ENCODE measurements at places on chromosomes 4 and X.

GRCh38 chr4:93776386-93777080 lies 52.0 kb upstream of the ATOH1 start:
- DNase-seq: no peak

DNA sequence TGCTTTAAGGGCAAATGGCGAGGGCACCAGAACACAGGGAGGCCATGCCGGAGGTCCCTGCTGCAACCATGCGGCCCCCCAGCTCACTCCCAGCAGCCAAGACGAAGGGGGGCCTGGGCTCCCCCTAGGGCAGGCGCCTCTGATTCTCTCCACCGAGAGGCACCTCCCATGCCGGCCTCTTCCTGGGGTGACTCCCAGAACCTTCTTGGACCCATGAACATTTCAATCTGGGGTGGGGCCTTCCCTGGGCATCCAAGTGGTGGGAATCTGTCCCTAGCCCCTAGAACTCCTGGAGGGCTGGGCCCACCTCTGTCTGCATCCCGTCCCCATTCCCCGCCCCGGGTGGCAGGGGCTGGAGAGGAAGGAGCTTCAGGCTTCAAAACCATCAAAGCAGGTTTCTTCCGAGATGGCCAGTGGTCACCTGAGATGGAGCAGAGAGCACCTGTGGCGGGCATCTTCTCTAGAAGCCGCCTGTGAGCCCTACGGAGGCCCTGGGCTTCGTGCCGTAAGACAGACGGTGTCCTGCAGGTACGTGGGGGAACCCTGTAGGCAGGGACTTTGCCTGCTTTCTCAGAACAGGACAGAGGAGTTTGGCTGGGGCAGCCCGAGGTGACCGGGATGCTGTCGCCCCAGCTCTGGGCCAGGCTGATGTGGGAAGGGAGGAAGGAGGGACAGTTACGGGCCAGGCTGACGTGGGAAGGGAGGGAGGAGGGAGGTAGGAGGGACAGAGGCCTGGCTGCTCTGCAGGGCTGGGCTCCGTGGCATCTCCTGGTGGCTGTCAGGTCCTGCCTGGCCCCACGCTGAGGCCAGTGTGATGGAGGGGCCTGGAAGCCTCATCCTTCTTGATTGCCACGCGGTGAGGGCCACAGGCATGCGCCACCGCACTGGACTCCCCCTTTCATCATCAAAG lies 6.8 kb upstream of the SLC25A6 start:
- DNase-seq: no peak

DNA sequence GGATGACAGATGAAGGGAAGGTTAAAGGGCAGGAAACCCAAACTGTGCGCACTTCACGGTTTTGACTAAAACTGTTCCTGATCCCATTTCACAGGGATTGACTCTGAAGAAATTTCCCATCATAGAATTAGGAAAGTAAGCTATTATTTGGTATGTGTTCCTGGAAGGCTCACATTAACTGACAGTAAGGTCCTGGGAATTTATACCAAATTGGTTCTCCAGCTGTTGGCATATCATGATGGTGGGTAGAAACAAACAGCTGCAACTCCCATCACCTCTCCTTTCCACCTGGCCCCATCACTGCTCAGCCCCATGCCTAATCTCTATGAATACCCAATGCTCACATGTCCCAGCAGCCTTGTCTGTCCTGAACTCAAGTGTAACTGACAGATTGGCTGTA lies 121.2 kb downstream of the GPC3 start:
- no peak for DNase-seq

DNA sequence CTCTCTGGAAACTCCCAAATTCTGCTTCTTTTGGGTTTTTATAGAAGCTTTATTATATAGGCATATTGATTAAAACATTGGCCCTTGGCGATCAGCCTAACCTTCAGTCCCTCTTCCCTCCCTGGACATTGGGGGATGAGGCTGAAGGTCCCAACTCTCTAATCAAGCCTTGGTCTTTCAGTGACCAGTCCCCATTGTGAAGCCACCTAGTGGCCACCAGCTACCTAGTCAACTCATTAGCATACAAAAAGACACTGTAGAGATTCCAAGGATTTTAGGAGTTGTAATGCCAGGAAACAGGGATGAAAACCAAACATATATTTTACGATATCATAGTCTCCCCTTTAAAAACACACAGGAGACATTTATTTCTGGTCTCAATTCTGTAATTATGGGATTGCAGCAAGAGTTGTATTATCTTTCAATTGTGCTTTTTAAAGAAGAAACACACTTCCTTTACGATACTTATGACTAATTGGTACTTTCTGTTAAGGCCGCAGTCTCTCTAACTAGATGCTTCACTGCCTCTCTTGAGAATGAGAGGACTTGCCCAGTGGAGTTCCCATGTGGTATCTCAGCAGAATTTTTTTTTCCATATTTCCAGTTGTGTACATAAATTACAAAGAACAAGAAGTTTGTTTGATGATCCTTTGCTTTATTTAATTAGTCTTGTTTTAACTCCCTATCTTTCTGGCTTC lies 58.2 kb downstream of the WDR17 start:
- no peak for DNase-seq

DNA sequence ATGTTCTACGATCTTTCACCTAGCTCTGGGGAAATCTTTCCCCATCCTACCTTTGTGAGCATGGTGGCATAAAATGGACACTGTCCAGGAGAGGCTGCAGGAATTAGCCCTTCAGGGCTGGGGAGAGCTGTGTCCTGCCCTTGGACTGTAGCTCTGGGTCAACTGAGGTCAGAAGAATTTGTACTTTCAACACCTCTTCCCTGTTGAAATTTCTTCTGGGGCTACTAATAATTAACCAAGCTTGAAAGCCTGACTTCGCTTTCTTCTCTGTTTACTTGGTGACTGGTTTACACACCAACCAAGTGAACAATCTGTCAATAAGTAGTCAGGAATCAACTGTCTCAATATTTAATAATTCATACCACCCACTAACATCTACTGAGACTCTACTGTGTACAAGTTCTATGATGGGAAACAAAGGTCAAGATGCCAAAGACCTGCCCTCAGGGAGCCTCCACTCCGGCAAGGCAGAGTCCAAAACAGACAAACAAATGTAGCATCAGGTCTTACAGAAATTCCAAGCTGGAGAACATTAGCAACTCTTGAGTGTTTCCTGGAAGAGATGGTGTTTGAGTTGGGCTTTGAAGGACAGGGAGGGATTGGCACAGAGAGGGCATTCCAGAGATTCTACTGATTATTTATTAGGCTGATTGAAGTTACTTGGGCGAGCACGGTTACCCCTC lies 113.1 kb downstream of the ENPP6 start:
- DNase-seq: no peak

- no peak for DNase-seq
Observed at GRCh38 chr4:7213807-7214206, 21.5 kb downstream of the SORCS2 start.

DNA sequence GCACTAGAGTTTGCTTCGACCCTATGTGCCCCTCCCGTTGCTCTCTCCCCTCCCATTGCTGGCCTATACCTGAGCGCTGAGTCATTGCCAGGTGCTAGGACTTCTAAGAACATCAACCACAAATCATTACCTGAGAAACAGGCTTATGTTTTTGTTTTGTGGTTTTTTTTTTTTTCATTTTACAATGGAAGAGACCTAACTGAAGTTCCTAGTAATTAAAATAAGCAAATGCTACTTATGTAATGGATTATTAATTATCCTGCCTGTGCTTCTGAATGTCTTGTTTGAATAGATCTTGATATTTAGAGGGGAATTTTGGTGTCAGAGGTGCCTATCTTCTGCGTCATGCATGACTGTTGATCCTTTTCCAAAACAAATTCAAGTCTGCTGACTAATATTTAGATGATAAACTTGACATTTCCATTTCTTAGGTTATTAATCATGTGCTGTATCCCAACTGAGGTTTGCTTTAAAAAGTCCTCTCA lies 275.4 kb upstream of the CPEB2 start:
- DNase-seq: no peak

- DNase-seq: no peak
Observed at GRCh38 chrX:22163326-22163725, 109.4 kb upstream of the CBLL2 start.

- no peak for DNase-seq
Observed at GRCh38 chr4:166021617-166022016, 148.6 kb downstream of the TLL1 start.

DNA sequence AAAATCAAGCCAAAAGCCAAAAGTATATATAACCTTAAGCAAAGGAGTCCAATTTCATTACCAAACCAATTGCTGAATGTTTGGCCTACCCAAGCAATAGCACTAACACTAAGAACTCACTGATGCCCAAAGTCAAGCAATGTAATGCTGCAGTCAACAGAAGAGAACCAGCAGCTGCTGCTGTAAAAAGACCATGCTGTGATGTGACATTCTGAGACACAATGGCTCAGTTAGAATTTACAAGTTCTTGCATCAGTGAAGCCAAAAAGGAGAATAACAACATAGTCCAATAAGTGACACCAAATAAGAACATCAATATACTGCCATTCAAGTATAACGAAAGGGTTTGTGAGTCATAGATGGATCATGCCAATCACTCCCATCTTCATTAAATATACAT lies 514.0 kb upstream of the DIAPH2 start:
- DNase-seq: no peak

DNA sequence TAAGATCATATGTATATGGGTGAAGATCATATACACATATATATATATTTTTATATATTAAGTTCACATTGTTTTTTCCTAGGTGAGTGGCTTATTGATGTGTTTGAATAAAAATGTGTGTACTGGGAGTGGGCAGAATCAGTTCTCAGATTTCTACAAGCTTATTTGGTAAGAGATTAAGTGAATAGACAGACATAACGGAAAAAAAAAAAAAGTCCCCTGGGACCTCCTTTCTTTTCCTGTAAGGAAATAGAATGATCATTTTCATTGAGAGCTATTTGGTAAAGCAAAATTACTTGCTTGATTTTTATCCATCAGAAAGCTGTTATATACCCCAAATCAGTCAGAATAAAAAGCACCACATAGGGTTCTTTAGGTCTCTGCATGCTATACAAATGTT lies 597.7 kb downstream of the PCDH18 start:
- no peak for DNase-seq

DNA sequence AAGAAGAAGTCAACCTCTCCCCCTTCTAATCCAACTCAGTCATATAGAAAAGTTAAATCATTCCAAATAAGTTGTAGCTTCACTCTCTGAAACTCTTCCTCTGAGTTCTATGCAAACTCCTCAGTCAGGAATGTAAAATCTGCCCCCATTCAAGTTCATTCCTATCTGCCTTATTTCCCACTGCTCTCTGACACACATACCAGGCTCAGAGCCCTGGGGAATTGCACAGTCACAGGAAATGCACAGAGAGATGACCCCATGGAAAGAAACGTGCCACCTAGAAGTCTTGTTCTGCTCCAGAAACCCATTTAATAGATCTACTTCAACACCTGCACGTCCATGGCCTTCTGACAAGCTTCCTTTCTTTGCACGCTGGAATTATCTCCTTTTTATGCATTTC lies 236.0 kb upstream of the VCX3A start:
- DNase-seq: no peak

- peak; percentile 92 for DNase-seq
Observed at GRCh38 chr4:6463311-6464289, 8.8 kb downstream of the PPP2R2C start.

DNA sequence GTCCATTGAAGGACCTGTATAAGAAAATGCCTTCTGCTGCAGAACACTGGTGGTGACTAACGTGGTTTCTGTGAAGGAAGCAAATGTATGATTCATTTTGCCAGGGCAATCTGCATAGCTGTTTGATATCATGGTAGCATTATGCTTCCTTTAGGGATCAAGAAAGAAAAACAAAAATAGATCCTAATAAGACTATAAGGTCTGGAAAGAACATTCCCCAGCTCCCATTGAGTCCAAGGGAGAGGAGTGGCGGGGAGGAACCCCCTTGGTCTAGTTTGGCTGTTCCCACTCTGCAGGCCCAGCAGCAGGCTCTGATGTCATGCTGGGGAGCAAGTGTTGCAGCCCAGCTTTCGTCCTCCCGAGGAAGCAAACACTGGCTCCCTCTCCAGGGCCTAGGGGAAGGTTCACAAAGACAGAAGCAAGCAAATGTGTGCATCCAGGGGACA lies 154.5 kb upstream of the GALNT7 start:
- no peak for DNase-seq

GRCh38 chrX:129663171-129663570 lies 8.4 kb upstream of the APLN start:
- no peak for DNase-seq

- DNase-seq: no peak
Observed at GRCh38 chr4:10085386-10085785, 31.2 kb downstream of the WDR1 start.

- no peak for DNase-seq
Observed at GRCh38 chr4:13580036-13580435, 35.7 kb upstream of the NKX3-2 start.

DNA sequence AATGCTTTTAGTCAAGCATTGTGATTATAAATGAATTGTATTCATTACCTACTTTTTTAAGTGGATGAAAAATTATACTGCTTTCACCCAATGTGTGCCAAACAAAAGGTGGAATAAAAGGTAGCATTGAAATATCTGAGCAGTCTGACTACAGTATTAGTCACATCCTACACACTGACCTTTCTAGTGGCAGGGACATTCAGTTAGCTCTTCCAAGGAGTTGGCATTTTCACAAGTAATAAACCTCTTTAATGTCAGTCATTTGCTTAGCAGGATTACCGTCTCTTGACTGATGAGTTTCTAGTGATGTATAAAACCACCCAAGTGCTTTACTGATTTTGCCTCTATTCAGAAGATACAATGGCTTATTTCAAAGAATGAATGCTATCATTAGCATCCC lies 687.9 kb downstream of the ARAP2 start:
- DNase-seq: no peak

DNA sequence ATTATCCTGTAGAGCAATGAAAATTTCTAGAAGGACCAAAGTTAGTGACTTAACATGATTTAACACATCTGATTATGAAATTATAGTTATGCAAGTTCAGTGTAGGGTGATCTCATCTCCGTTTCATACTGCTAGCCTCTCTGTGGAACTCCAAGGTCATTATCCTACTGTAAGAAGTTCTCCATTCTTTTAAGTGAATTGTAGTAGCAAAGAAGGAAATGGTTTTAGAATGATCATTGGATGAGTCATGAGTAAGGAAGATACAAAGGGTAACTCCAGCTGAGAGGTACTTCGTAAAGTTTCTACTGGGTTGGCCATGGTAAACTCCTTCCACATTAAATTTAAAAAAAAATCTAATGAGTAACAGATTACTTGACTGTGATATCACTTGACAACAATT lies 215.0 kb upstream of the GIMD1 start:
- no peak for DNase-seq

- DNase-seq: no peak
Observed at GRCh38 chrX:120200851-120201250, 42.4 kb downstream of the RHOXF2 start.

- DNase-seq: no peak
Observed at GRCh38 chr4:21134994-21135393, 434.7 kb downstream of the PACRGL start.

GRCh38 chrX:117532339-117532738 lies 584.3 kb downstream of the KLHL13 start:
- no peak for DNase-seq

- DNase-seq: peak; percentile 16
Observed at GRCh38 chrX:31435592-31435991, 363.8 kb upstream of the FTHL17 start.

GRCh38 chr4:171430495-171430894 lies 382.7 kb upstream of the GALNTL6 start:
- no peak for DNase-seq

Measured in putamen (tissue), 1 donor.